ENCODE measurements at places on chromosomes 7 and 10.

DNA sequence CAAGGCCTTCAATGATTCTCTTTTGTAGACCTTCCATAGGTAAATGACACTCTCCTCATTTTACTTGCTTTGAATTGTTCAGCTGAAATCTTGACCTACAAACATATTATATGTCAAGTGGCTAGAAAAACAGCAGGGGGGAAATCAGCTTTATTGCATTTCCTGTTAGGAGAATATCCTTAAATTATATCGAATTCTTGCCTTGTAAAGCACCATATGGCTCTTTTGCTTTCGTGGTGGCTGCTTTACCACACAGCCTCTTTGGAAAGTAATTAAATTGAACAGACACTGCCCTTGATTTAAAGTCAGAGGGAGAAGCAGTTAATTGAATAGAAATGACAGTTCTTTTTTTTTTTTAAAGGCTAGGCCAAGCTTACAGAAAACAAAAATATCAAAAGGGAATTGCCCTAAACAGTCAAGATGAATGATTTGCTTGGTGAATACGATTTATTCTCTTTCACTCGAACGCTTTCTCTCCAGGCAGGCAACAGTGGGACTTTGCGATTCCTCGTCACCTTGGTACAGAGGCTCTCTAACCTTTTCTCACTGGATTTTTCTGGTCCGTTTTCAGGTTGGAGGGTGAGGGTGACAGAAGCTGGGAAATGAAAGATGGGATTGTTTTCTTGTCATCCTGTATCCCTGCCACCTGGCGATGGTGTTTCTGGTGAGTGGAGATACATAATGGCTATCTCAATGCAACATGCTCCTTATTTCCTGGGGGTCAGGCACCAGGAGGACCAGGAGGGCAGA lies 126.0 kb downstream of the GATA3 start:
- no peak for DNase-seq

GRCh38 chr7:1664711-1665548 lies 5.1 kb upstream of the ELFN1 start:
- peak; percentile 68 for DNase-seq

GRCh38 chr10:44745920-44746319 lies 165.2 kb upstream of the TMEM72 start:
- no peak for DNase-seq

DNA sequence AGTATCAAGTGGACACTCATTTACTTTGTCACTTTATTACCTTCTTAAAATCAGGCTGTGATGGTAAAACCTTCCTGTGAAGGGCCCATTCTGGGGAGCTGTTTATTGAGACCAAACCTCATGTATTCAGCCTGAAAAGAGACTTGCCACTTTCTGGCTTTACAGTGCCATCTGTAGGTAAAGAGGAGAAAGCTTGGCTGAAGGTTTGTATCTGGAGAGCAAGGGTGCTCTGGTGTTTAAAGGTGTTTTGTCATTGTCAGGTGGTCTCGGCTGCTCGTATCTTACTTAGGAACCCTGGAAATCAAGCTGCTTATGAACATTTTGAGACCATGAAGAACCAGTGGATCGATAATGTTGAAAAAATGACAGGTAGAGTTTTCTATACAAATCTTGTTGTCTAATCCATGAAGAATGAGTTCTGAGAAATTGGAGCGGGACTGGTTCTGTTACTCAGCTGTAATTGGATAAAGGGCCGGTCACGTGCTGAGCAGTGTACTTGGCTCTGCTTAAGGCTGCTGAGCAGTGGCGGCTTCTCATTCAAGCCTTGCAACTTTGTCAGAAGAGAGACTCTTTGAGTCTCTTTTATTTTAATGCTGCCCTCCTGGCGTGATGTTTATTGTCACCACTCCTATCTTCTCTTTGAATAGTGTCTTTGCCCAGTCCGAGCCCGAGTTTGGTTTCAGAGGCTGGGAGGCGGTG lies 46.9 kb downstream of the AP3M1 start:
- DNase-seq: peak; percentile 27
